ENCODE measurements at places on chromosomes 12 and 14.

- peak; percentile 72 for DNase-seq
Observed at GRCh38 chr14:79278798-79279644, 932.3 kb downstream of the DIO2 start.

DNA sequence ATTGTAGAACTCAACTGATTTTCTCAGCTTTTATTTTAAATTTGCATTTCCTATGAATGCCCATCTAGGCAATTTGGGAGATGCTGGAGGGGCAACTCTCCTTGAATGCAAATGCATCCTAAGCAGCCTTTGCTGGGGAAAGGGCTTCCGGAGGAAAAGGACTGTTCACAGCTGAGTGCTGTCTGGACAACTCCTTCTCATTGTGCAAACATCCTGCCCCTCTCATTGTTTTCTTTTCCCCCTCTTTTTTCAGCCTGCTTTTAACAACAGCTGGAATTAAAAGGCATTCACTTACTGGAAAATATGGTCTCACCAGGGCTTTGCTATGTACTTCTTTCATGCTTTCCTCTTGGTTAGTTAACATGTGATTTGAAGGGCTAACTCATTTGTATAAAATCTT, 397.8 kb downstream of the FUT8 start:
- no peak for DNase-seq

GRCh38 chr14:69611172-69612013, at the start of gene SUSD6:
TSS of gene SUSD6 (plus strand) at chr14:69611596. CDS start at chr14:69658593, 46,997 bp downstream.
- peak; percentile 73 for DNase-seq

DNA sequence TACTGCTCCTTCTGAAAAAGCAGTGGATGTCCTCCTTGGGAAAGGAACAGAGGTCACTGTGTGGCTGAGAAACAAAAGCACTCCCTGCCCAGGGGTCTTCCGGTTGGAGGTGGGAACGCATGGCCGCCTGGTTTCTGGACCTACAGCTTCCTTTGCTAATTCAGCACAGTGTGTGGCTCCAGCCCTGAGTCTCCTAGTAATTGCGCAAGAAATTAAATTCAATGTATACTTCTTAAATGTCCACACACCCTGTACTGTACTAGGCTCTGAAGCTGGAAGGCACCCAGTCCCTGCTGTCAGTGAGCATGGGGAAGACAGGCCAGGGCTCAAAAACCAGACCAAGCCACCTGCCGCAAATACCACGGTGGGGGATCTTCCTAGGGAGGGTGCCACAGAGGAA, 13.4 kb downstream of the SLC24A4 start:
- no peak for DNase-seq

DNA sequence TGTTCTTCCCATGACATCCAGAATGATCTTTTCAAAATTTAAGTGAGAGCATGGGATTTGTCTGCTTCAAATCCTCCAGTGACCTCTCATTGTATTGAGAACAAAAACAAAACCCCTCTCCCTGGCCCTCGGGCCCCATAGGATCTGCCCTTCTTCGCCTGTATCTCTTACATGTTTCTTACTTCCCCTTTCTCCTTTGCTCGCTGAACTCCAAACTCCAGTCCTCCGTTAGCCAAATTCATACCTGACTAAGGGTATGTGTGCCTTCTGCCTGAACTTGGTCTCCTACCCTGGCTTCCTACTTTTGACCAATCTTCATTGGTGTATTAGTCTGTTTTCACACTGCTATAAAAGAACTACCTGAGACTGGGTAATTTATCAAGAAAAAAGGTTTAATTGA, 13.2 kb upstream of the TSPAN11 start:
- DNase-seq, result no peak

GRCh38 chr14:105414456-105415371, 4.9 kb upstream of the MTA1 start:
- peak; percentile 59 for DNase-seq

DNA sequence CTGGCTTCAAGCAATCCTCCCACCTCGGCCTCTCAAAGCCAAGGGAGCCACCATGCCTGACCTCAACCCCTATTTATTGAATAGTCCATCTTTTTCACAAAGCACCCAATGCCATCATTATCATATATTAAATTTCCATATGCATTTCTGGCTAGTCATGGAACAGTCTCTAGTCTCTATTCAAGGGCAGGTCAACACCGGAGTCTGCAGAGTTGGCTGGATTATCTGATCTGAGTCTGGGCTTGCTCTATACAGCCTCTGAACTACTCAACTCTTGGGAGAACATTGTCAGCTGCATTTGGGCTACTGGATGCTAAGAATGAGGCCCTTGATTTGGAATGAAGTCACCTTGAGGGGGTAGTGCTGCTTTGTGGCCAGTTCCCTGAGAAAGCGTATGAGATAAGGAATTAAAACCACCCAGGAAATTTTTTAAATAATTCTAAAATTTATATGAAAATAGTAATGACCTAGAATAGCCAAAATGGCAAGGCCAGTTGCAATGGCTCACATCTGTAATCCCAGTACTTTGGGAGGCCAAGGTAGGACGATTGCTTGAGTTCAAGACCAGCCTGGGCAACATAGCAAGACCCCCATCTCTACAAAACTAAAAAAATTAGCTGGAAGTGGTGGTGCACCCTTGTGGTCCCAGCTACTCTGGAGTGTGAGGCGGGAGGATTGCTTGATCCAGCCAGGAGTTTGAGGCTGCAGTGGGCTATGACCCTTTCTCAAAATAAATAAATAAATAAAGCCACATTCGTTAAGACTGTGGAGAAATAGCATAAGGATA, 6.9 kb upstream of the NAA25 start:
- no peak for DNase-seq

DNA sequence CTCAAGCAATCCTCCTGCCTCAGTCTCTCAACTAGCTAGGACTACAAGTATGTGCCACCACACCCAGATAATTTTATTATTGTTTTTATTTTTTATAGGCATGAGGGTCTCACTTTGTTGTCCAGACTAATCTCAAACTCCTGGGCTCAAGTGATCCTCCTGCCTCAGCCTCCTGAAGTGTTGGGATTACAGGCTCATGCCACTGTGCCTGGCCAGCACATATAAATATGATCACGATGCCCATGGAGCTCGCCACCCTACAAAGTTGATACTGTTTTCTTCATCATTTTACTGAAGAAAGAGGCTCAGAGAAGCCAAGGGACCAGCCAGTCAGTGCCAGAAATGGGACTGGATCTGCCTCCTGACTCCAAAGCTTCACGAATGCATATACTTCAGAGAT, 53.1 kb downstream of the NFKBIA start:
- no peak for DNase-seq

GRCh38 chr12:93348575-93349435, 28.9 kb upstream of the NUDT4 start:
- no peak for DNase-seq

- DNase-seq, result no peak
Observed at GRCh38 chr14:68797121-68797670, 4.3 kb upstream of the ZFP36L1 start.

DNA sequence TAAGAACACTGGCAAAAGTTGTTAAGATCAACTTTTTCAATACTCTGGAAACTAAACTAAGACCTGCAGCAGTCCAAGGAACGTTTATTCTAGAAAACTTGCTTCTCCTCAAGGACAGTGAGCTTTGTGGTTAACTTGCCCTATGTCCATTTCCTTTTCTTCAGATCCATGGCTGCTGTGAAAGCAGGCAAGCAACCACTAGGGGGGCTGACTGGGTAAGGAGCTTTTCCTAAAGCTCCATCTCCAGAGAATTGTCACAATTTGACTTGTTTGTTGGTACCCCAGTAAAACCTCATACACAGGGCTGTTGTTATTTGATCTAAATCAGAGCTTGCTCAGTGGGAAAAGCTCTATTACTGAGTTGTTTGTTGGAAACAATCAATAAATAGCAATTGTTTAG, 10.1 kb upstream of the RPL10L start:
- no peak for DNase-seq

DNA sequence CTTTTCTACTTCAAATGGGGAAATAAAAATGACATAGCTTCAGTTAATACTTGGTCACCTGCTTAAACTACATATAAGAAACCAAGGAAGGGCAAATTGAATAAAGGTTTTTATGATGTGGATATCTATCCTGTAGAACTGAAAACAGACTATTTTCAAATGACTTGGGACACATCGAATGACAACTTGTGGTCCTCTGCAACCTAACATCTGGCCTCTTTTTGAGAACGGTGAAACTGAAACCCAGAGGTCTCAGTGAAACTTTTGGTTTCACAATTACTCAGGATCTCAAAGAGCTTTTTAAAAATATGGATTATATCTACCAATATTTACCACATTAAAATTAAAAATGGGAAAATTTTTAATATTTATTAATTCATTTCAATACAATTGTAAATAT, 65.2 kb downstream of the PPP2R5E start:
- DNase-seq, result no peak

GRCh38 chr12:65703176-65703575, 121.1 kb upstream of the HMGA2 start:
- no peak for DNase-seq

GRCh38 chr12:4011597-4011996, 138.4 kb upstream of the PARP11 start:
- no peak for DNase-seq

GRCh38 chr14:98120831-98121464, 1151.0 kb downstream of the BCL11B start:
- DNase-seq, result no peak

DNA sequence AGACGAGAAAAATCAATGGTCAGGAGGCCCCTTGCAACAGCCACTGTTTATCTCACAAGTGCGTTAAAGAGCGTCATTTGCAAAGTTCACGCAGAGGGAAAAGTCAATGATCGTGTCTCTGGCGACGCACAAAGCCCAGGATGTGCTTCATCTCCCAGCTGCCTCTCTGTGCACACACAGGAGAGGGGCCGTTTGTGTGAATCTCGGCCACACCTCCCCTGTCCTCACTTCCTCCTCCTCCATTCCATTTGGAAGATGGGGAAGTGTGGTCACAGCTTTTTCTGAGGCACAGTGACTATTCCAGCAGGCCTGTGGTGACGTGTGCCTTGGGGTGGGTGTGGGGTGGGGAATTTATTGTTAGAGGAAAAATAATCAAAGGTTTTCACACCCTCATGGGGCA, 90.4 kb downstream of the RBM19 start:
- DNase-seq, result no peak

DNA sequence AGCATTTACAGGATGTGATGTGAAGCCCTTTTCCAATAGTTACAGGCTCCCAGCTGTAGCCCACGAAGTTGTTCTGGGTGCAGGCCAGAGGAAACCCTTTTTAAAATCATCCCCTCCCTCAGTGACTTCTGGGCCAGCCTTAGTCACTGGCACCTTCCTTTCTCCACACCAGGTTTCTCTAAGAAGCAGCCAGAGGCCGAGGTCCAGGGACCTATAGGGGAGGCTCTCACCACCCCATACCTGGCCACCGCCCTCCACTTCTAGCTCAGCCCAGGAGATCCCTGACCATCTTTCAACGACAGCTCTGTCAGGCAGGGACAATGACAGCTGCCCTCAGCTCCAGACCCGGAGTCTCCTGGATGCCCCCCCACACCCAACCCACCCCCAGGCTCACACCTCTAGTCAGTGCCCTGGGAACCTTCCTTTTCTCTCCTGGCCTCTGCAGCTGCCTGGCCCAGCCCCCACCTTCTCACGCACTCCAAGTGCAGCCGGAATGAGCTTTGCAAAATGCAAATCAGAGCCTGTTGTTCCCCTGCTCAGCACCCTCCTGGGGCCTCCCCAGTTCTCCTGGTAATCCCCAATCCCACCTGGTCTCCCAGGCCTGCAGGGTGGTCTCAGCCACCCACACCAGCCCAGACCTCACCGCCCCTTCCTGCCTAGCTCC, 46.7 kb downstream of the TESC start:
- DNase-seq, result no peak

GRCh38 chr14:70988452-70988851, 81.2 kb downstream of the PCNX1 start:
- DNase-seq, result no peak

- no peak for DNase-seq
Observed at GRCh38 chr14:72649603-72650227, 244.2 kb downstream of the DPF3 start.

GRCh38 chr14:92513966-92514843, 624 bp downstream of the RIN3 start:
- no peak for DNase-seq

DNA sequence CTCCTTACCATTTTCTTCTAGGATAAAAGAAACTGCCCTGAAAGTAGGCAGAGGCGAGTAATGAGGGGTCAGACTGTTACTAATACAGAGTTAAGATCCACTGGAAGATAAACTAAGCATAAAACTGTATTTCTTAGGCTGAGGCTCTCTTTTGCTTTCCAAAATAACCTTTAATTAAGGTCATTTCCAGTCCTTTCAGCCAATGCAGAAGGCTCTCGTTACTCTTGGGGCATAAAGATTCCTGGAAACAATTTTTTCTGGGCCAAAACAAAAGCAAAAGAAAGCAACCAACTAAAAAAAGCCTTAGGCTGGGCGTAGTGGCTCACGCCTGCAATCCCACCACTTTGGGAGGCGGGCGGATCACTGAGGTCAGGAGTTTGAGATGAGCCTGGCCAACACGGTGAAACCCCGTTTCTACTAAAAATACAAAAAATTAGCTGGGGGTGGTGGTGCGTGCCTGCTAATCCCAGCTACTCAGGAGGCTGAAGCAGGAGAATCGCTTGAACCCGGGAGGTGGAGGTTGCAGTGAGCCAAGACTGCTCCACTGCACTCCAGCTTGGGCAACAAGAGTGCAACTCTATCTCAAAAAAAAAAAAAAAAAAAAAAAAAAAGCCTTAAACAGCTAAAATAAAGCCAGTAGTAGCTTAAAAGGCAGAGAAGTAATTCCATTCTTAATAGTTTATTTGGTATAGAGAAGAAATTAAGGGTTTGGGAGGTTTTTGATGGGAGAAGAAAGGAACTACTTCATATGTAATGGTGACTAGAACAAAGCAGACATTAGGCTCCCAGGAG, 68.9 kb upstream of the STAC3 start:
- no peak for DNase-seq

GRCh38 chr14:69850086-69850735, 29.0 kb upstream of the SMOC1 start:
- peak; percentile 59 for DNase-seq
